ENCODE measurements at places on chromosomes 5 and 9.

DNA sequence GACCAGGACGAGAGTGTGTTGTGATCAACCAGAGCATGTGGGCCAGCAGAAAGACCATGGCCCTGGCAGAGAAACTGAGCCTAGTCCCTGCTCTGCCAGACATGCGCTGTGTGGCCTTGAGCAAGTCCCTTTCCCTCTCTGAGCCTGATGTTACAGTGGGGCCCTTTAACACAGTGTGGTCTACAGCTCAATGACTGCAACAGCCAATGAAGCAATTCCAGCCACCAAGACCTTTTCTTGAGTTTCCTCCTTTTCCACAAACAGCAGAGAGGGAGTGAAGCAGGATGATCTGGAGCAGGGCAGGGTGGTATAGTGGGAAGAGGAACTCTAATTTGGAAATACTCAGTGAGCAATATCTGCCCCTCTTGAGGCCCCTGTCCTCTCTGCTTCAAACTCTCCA, 25.8 kb upstream of the ARSI start:
- no peak for DNase-seq

DNA sequence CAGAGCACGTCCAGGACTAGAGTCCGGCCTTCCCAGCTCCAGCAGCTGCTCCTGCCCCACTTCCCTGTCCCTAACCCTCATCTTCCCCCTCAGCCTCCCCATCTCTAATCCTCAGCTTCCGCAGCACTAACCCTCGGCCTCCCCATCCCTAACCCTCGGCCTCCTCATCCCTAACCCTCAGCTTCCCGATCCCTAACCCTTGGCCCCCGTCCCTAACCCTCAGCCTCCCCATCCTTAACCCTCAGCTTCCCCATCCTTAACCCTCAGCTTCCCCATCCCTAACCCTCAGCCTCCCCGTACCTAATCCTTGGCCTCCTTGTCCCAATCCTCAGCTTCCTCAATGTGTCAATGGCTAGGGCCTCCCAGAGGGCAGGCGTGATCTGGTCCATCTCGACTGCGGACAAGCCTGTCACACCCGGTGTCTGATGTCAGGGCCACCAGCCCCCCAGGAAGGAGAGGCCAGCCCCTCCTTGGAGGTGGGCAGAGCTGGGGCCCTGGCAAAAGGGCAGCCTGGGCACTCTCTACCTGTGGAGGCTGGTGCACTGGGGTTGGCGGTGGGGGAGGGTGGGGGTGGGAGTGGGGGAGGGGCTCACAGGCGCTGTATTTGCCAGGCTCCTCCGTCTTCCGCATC, 1.4 kb downstream of the OBP2B start:
- no peak for DNase-seq

DNA sequence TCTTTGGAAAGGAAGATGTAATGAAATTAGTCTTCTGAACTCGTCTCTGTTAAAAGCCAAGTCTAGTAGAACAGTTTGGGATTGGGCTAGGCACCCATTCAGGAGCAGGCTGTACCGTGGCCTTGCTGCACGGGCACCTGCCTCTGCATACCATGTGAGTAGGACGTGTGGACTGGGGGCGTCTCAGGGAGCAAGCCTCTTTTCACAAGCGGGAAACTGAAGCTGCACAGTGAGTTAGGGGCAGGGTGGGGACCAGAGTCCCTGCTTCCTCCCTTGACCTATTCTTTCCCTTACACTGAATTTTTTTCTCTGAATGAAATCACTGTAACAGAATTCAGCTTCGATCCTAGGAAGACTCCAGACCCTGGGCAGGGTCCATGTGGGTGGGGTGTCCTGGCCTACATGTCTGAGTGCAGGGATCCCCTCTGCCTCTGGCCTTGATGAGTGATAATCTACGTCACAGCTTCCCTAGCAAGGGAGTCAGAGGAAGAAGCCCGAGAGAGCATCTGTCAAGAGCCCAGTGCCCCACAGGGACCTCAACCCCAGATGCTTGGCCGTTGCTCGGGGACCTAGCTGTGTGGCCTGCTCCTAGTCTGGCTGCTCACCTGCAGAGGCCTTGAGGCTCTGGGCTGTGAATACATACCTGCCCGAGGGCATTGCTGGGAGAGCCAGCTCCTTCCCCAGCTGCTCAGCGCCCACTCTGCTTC, 15.1 kb downstream of the PHF2 start:
- no peak for DNase-seq

DNA sequence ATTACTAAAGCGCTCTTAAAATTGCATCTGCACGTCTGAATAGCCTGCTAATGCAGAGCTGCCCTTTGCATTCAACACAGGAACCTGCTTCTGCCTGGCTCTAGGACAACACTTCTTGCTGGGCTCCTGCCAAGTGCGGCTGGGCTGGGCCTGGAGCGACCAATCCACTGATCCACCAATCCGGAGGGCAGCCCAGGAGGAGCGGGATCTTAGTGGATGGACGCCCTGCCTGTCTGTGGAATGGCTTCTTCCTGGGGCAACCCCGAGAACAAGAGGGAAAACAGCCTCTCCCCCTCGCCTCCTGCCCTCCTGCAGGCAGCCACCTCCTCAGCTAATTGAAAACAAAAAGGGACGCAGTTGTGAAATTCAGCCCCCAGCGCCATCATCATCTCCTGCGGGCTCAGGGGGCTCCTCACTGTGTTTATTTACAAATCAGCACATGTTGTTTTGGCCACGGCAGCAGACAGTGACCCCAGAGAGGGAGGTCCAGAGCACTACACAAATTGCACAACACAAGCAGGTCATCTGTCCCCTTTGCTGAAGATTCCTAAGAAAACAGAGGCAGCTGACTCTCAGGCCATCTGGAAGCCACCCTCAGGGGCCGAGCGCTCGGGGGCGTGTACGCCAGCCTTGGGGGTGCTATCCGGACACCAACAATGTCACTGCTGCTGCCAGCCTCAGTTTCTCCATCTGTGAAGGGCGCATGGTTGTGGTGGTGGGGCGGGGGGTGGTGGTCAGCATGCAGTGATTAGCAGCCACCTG, 57.3 kb downstream of the GADD45G start:
- DNase-seq = no peak

GRCh38 chr9:124375726-124376125, 39.5 kb downstream of the PSMB7 start:
- DNase-seq = no peak

GRCh38 chr9:134834217-134834956, 46.2 kb upstream of the FCN2 start:
- DNase-seq = no peak

GRCh38 chr5:173638126-173639040, 21.9 kb upstream of the BOD1 start:
- DNase-seq = no peak

GRCh38 chr9:130372057-130372456, 72.7 kb upstream of the ASS1 start:
- DNase-seq = no peak

- DNase-seq = no peak
These were observed 17.3 kb upstream of the ZNF622 start for GRCh38 chr5:16482891-16483290.

- no peak for DNase-seq
These were observed 230.0 kb upstream of the IRX1 start for GRCh38 chr5:3365501-3366215.

DNA sequence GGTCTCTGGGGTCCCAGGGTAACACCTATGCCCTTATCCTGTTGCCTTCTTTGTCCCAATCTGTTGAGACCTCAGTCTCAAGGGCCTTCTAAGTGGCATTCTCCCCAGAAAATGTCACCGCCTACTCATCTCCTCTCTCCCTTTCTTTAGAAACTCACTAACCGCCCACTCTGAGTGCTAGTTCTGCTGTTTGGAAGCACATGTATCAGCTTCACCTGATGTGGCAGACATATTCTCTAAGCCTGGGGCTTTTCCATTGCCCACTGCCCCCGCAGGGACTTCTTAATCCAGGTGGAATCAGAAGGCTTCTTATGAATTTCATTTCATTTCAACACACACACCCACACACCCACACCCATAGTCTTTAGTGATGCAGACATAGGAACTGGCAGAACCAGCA, 165.1 kb downstream of the ASTN2 start:
- DNase-seq = no peak

- DNase-seq = no peak
These were observed 30.7 kb downstream of the ENHO start for GRCh38 chr9:34492051-34492450.

- DNase-seq = no peak
These were observed 103.0 kb downstream of the PCSK1 start for GRCh38 chr5:96329886-96330529.

- no peak for DNase-seq
These were observed 14.0 kb downstream of the TLX3 start for GRCh38 chr5:171323007-171323406.

- DNase-seq = peak; percentile 96
These were observed 79.5 kb upstream of the LHFPL2 start for GRCh38 chr5:78727786-78728761.

DNA sequence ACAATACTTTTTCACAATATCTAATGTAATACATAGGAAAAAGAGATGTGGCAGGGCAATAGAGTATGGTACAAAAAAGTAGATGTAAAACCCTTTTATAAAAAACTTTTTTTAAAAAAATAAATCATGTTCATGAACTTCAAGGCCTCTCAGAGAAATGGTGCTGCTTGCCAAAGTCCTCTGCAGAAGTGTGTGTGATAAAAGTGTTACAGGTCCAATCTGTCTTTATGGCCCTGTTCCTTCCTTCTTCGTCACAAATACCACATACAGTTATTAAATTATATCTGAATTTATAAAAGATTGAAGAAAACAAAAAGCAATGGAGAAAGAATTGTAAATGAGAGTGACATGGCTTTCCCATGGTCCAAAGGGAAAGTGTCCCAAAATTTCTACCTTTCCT, 21.7 kb upstream of the CCNH start:
- DNase-seq = no peak

DNA sequence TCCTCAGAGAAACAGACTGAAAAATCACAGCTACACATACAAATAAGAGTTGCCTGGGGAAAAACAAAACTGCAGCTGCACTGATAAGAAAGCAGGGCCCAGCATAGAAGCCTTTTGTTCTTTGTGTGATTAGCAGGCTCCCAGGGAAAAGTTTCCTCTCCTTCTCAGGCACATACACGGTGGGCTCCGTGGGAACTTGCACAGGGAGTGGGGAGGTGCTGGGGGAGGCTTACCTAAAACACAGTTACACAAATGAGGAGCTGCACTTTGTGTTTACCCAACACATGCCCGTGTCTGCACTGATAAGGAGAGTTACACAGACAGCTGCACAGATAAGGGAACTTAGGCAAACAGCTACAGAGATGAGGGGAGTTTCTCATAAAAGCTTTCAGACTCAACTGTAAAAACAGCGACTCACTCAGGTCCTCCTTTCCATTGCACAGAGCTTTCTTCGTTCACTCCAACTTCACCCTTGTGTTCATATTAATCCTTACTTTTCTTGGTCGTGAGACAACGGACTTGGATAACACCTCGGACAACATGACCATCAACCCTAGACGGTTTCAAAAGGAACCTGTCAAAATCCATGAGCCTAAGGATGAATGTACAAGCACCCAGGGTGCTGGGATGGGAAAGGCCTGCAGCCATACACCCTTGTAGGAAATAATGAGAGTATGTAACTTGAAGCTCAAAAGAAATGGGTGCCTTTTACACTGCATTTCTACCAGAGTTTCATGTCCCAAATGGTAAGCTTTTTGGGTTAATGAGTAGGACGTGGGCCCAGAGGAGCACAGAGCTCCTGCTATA, 50.8 kb downstream of the SERINC5 start:
- no peak for DNase-seq

- DNase-seq = no peak
These were observed 92.6 kb downstream of the RASEF start for GRCh38 chr9:82970359-82970758.
